ENCODE measurements at places on chromosomes 7 and 10.
A peak's percentile ranks its signal among the peaks of the same experiment; 100 is the strongest.

- H3K4me3 ChIP-seq, result no peak overlapping the region
- peak; percentile 65 for DNase-seq
- H3K36me3 ChIP-seq, result no peaks in the 10 kb centered on the region
Observed at GRCh38 chr7:116876664-116877442, 14.5 kb downstream of the CAPZA2 start.

GRCh38 chr7:143906895-143907294, 4.9 kb upstream of the TCAF1 start:
- no peaks in the 10 kb centered on the region for H3K36me3 ChIP-seq
- no peak overlapping the region for H3K4me3 ChIP-seq
- DNase-seq, result no peak

- no peaks in the 10 kb centered on the region for H3K36me3 ChIP-seq
- H3K27me3 ChIP-seq, result no peaks in the 10 kb centered on the region
- no peak overlapping the region for H3K27ac ChIP-seq
- H3K4me3 ChIP-seq, result no peak overlapping the region
- H3K4me1 ChIP-seq, result no peaks in the 10 kb centered on the region
- DNase-seq, result no peak
Observed at GRCh38 chr7:46352004-46352954, 431.2 kb upstream of the IGFBP3 start.

- H3K4me1 ChIP-seq, result no peaks in the 10 kb centered on the region
- no peaks in the 10 kb centered on the region for H3K27me3 ChIP-seq
- H3K4me3 ChIP-seq, result no peak overlapping the region
Observed at GRCh38 chr7:68041554-68041953, 1044.9 kb downstream of the TYW1 start.

GRCh38 chr7:14497390-14497789, 405.2 kb downstream of the DGKB start:
- H3K36me3 ChIP-seq, result no peaks in the 10 kb centered on the region
- H3K27ac ChIP-seq, result no peak overlapping the region
- H3K4me3 ChIP-seq, result no peak overlapping the region
- H3K27me3 ChIP-seq, result no peaks in the 10 kb centered on the region
- no peaks in the 10 kb centered on the region for H3K4me1 ChIP-seq

GRCh38 chr10:35056686-35057085, 33.5 kb downstream of the CUL2 start:
- H3K27me3 ChIP-seq, result no peaks in the 10 kb centered on the region
- H3K4me3 ChIP-seq, result no peak overlapping the region
- no peak for DNase-seq
- H3K4me1 ChIP-seq, result no peaks in the 10 kb centered on the region

GRCh38 chr10:70699063-70699658, 26.9 kb downstream of the ADAMTS14 start:
- H3K4me3 ChIP-seq, result no peak overlapping the region
- no peaks in the 10 kb centered on the region for H3K4me1 ChIP-seq
- H3K36me3 ChIP-seq, result no peaks in the 10 kb centered on the region
- DNase-seq, result no peak
- H3K27me3 ChIP-seq, result no peaks in the 10 kb centered on the region

DNA sequence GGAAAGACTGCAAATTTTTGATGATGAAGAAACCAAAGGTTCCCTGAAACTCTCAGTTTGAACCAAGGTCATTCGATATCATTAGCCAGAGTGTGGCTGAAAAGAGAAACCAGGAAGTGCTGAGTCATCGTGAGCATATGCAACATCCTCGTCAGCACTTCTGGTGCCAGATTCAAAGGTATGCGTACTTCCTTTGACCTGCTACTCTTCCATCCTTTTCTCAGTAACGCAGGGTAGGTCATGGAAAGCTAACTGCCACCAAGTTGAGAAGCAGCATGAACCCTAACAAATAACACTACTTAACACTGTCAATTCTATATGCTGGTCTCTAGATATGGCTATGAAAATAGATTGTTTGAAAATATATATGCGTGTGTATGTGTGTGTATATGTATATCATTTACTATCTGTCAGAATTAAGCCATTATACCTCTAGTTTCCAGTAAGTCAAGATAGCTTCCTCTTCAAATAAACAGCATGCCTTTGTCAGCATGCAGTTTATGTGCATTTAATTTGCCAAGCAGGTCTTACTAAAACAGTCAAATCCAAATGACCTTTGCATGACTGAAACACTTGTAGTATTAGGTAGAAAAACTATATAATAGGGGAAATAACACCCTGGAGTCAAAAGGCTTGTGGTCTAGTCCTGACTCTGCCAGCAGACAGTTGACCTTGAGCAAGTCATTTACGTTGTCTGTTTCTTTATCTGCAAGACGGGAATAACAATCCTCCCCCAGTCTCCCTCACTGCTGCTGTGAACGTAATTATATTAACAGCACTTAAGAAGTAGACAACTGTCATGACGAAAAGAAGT, 26.4 kb downstream of the CDK6 start:
- H3K27ac ChIP-seq, result no peak overlapping the region
- no peaks in the 10 kb centered on the region for H3K36me3 ChIP-seq
- no peak overlapping the region for H3K4me3 ChIP-seq
- no peak for DNase-seq
- no peaks in the 10 kb centered on the region for H3K4me1 ChIP-seq

GRCh38 chr7:158809596-158809995, 19.7 kb downstream of the ESYT2 start:
- DNase-seq, result no peak
- H3K4me1 ChIP-seq, result peaks cover 30% of the 10 kb centered on the region
- H3K27me3 ChIP-seq, result no peaks in the 10 kb centered on the region
- peaks cover 16% of the 10 kb centered on the region for H3K36me3 ChIP-seq
- no peak overlapping the region for H3K4me3 ChIP-seq

DNA sequence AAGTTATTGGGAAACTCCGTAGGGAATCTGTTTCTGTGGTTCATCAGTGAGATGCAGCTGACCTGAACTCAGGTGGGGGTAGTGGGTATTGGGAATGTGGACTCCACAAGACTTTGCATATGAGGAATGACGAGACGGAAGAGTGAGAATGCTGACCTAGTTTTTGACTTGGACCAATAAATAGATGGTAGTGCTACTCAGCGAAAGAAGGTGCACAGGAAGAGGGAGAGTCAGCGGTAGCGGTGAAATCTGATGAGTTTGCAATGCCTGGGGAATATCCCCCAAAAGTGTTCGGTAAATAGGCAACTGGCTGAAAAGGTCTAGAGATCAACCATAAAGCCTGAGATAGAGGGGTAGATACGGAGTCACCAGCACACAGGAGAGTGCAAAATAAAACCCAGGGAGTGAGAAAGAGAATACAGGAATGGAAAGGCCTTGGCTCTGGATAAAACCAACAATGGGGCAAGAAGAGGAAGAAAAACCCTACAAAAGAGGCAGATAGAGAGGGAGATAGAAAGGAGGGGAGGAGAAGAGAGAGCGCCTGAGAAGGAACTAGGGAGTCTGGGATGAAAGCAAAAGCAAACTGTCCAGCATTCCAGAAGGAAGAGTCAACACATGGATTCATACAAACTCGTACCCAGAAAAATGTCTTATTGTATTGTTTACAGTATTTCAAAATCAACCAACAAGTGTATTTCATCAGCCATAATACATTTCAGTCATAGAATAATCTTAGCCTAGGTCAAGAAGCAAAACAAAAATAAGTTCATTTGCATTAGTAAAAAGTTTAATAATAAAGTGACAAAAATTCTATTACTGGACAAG, 5.4 kb downstream of the ARHGAP21 start:
- H3K4me1 ChIP-seq, result peaks cover 21% of the 10 kb centered on the region
- no peak overlapping the region for H3K27ac ChIP-seq
- peak overlapping the region; percentile 8 for H3K4me3 ChIP-seq
- H3K27me3 ChIP-seq, result no peaks in the 10 kb centered on the region
- DNase-seq, result no peak
- no peaks in the 10 kb centered on the region for H3K36me3 ChIP-seq

GRCh38 chr10:31464552-31464951, 145.5 kb downstream of the ZEB1 start:
- H3K27ac ChIP-seq, result no peak overlapping the region
- DNase-seq, result no peak
- no peaks in the 10 kb centered on the region for H3K4me1 ChIP-seq
- peaks cover 76% of the 10 kb centered on the region for H3K36me3 ChIP-seq
- no peak overlapping the region for H3K4me3 ChIP-seq

- H3K4me3 ChIP-seq, result no peak overlapping the region
- H3K27me3 ChIP-seq, result no peaks in the 10 kb centered on the region
- H3K4me1 ChIP-seq, result no peaks in the 10 kb centered on the region
- no peak for DNase-seq
- H3K36me3 ChIP-seq, result no peaks in the 10 kb centered on the region
Observed at GRCh38 chr7:28246921-28247461, 66.4 kb upstream of the JAZF1 start.

- DNase-seq, result no peak
- H3K4me1 ChIP-seq, result no peaks in the 10 kb centered on the region
- no peaks in the 10 kb centered on the region for H3K27me3 ChIP-seq
- H3K4me3 ChIP-seq, result no peak overlapping the region
Observed at GRCh38 chr7:86660950-86661462, 17.3 kb downstream of the GRM3 start.

DNA sequence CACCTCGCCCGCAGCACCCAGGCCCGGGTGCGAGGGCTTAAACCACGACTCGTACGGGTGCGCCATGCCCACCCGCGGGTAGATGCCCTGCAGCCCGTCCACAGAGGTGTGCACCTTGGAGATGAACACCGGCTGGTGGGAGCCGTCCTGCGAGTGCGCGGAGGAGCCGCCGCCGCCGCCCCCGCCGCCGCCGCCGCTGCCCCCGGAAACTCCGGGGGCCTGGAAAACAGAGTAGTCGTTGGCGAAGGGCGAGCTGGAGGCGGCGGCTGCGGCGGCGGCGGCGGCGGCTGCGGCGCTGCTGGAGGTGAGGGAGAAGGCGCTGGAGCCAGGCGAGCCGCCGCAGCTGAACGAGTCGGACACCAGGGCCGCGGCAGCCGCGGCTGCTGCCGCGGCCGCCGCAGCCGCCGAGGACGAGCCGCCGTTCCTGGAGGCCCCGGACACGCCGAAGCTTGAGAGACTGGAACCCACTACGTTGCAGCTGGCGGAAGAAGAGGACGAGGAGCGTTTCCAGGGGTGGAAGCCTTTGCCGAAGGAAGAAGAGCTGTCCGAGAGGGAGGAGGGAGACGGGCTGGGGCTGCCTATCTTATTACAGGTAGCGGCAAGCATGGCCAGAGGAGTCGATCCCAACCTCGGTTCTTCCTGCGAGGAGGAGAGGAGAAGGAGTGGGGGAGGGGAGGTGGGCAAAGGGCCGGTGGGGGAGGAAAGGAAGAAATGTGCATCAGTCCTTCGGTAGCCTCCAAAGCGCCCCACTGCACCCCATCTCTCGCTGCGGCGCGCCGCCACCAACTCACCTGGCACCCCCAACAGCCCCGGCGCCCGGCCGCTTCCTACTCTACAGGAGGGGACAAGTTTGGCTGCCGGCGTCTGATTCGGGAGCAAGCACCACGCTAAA, 1.3 kb downstream of the SP8 start:
- peaks cover 39% of the 10 kb centered on the region for H3K27me3 ChIP-seq

GRCh38 chr10:36676756-36677430, 448.5 kb upstream of the ANKRD30A start:
- H3K36me3 ChIP-seq, result no peaks in the 10 kb centered on the region
- no peak overlapping the region for H3K4me3 ChIP-seq
- H3K4me1 ChIP-seq, result no peaks in the 10 kb centered on the region
- no peak for DNase-seq
- H3K27me3 ChIP-seq, result no peaks in the 10 kb centered on the region

- no peak overlapping the region for H3K4me3 ChIP-seq
- no peak overlapping the region for H3K27ac ChIP-seq
- DNase-seq, result no peak
- no peaks in the 10 kb centered on the region for H3K36me3 ChIP-seq
Observed at GRCh38 chr7:42151309-42151708, 85.7 kb downstream of the GLI3 start.

DNA sequence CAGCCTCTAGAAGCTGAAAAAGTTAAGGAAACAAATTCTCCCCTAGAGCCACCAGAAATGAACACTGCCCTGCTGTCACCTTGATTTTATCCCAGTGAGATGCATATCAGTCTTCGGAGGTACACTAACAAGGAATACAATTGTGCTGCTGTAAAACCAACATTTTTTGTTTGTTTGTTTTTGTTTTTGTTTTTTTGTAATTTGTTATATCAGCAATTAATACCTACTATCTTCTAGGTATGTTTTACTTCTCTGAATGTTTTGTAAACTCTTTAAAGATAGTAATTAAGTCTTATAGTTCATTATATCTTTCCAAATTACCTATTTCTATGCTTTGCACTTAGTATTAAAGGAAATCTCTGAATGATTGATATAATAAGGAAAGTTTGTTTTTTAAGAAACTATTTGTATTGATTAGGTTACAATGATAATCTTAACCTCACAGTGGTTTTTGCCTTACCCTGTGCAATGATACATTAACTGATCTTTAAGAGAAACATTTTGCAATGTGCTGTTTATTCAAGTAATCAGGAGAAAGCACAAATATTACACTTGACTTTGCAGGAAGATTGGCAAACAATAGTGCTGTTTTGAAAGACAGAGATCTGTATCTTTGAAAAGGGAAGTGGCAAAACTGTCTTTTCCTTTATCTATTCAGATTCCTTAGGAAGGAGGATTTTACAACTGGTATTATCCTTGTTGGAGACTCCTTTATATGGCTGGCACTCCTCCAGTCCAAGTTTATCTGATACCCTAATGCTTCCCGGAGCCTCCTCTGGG, 11.3 kb upstream of the HGF start:
- H3K27me3 ChIP-seq, result no peaks in the 10 kb centered on the region
- no peak for DNase-seq
- H3K27ac ChIP-seq, result no peak overlapping the region
- no peaks in the 10 kb centered on the region for H3K4me1 ChIP-seq
- no peak overlapping the region for H3K4me3 ChIP-seq
- no peaks in the 10 kb centered on the region for H3K36me3 ChIP-seq

DNA sequence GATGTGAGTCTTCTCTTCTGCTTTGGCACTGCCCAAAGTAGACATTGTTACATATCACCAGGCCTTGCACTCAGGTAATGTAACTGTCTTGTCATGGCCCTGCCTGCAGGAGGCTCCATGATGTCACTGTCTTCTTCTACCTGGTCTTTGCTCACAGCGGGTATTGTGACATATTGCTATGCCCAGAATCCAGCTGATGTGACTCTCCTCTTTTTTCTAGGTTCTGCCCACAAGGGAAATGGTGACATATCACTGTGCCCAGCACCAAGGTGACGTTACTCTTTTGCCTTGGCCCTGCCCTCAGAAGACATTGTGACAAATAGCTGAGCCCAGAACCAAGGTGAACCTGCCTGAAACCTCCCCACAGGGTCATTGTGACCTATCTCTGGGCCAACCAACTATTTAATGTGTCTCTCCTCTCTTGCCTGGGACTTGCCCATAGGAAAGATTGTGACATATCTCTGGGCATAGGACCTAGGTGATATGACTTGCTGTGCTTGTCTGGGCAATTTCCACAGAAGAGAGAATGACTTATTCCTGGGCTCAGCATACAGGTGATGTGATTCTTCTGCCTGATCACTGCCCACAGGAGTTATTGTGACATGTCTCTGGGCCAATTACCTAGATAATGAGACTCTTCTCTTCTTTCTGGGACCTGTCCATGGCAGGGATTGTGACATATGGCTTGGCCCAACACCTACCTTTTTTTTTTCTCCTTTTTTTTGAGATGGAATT, 26.5 kb upstream of the ZNF107 start:
- no peak for DNase-seq
- no peaks in the 10 kb centered on the region for H3K27me3 ChIP-seq
- H3K36me3 ChIP-seq, result no peaks in the 10 kb centered on the region
- no peak overlapping the region for H3K4me3 ChIP-seq
- H3K4me1 ChIP-seq, result no peaks in the 10 kb centered on the region

GRCh38 chr10:5259952-5260578, 63.4 kb downstream of the AKR1C4 start:
- H3K36me3 ChIP-seq, result no peaks in the 10 kb centered on the region
- no peak for DNase-seq
- H3K4me1 ChIP-seq, result no peaks in the 10 kb centered on the region
- H3K27ac ChIP-seq, result no peak overlapping the region
- H3K27me3 ChIP-seq, result no peaks in the 10 kb centered on the region
